Memory B cell (primary cell): ENCODE measurements at places on chromosomes 16 and 17.

DNA sequence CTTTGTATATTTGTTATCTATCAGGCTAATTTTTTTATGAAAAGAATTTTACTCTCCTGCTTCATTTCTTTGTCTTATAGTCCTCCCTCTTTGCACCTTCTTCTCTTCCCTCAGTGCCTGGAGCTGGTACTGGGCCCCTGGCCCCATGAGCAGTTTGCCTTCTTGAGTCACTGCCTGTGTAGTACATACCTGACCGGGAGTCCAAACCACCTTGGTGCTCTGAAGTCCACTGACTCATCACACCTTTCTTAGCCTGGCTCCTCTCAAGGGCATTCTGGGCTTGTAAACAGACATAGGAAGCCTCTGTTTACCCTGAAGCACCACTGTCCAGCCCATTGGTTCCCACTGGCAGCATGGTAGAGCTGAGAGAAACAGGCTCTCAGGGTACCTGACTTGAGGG is 11.0 kb upstream of the TACO1 start:
- peak overlapping the region; percentile 6 for H3K27ac ChIP-seq
- no peaks in the 10 kb centered on the region for H3K4me1 ChIP-seq
- H3K36me3 ChIP-seq: peaks cover 39% of the 10 kb centered on the region
- no peak for DNase-seq

DNA sequence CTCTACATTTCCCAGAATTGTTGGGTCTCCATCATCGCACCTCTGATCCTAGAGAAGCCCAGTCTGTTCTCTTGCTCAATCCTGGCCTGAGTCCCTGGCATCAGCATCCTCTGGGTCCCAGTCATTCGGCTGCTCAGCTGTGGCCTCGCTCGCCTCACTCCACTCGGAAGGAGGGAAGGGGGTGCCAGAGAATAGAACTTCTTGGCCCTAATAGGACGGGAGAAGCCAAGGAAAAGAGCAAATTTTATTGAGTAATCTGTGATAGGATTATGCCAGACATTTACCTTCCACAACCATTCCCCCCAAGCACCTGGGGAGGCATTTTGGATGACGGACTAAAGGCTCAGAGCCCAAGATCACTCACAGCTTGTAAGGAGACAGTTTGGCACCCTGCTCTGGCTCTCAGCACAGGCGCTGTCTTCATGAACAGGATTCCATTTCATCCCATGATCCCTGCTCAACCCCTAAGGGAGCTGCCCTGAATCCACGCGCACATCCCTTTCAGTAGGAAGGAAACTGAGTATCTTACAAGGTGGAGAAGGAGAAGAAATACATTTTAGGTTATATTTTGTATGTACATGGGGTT is 498 bp upstream of the CLEC10A start:
- H3K27me3 ChIP-seq: peaks cover 15% of the 10 kb centered on the region
- H3K27ac ChIP-seq: no peak overlapping the region
- no peak overlapping the region for H3K4me3 ChIP-seq
- peaks cover 12% of the 10 kb centered on the region for H3K4me1 ChIP-seq
- no peak for DNase-seq

DNA sequence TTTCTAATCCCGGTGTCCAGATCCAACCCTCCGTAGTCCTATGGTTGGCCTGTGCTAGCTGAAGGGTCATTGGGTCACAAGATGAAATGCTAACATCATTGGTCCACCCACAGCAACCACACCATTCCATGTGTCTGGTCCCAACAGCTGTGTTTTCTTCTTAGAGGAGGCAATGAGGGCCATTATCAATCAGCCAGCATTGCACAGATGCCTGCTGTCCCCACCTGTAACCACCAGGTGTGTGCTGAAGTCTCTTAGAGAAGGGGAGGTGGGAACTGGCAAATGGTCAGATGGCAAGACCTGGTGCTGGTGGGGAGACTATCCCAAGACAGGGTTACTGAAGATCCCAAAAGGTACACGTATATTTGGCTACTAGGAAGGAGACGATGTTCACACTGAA is 37.4 kb downstream of the HIC1 start:
- no peaks in the 10 kb centered on the region for H3K27me3 ChIP-seq
- H3K27ac ChIP-seq: no peak overlapping the region
- H3K4me3 ChIP-seq: no peak overlapping the region

DNA sequence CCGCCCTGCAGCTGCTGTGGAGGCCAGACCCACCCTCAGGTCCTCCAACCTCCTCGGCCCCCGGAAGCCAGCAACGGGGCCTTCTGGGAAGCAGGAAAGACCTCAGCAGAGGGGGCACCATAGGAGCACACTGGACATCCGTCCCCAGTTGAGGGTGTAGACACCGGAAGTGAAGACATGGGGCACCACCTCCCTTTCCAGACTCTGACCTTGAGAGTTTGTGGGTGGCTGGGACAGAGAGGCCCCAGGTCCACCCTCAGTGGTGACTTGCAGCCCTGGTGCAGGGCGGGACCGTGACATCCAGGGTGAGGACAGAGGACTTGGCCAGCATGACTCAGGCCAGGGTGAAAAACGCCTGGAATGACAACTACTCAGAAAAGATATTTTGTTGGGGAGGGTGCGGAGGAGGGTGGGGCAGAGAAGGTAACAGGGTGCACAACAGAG is 19.9 kb downstream of the CEP295NL start:
- no peak overlapping the region for H3K27ac ChIP-seq
- peaks cover 9% of the 10 kb centered on the region for H3K27me3 ChIP-seq

GRCh38 chr17:12979826-12980500 is 37.9 kb downstream of the ELAC2 start:
- no peak for DNase-seq
- H3K27me3 ChIP-seq: peaks cover 2% of the 10 kb centered on the region
- H3K27ac ChIP-seq: no peak overlapping the region
- H3K4me1 ChIP-seq: peaks cover 4% of the 10 kb centered on the region
- H3K4me3 ChIP-seq: no peak overlapping the region
- no peaks in the 10 kb centered on the region for H3K36me3 ChIP-seq

- peaks cover 10% of the 10 kb centered on the region for H3K4me1 ChIP-seq
- no peak overlapping the region for H3K27ac ChIP-seq
- no peak for DNase-seq
- H3K4me3 ChIP-seq: no peak overlapping the region
Measured at GRCh38 chr17:47999582-47999981, 28.7 kb downstream of the CDK5RAP3 start.

- DNase-seq: no peak
- H3K4me3 ChIP-seq: no peak overlapping the region
- H3K36me3 ChIP-seq: peaks cover 30% of the 10 kb centered on the region
- no peaks in the 10 kb centered on the region for H3K4me1 ChIP-seq
- no peaks in the 10 kb centered on the region for H3K27me3 ChIP-seq
Measured at GRCh38 chr17:78034429-78035091, 76.1 kb downstream of the TNRC6C start.

DNA sequence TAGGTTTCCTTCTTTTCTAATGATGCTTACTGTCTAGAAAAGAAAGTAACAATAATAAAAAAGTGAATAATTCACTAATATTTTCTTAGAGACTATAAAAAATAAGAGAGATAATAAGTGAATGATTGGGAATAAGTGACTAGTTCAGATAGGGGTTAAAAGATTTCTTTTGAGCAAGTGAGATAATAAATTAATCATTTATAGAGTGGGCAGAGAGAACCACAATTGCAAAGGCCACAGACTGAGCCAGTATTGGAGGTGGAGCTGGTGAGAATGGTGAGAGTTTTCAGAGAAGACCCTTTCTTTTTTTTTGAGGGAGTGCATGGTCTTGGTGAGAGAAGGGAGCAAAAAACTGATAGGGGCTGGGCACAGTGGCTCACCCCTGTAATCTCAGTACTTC is 159.1 kb upstream of the SALL1 start:
- H3K4me3 ChIP-seq: no peak overlapping the region
- no peaks in the 10 kb centered on the region for H3K36me3 ChIP-seq
- H3K27me3 ChIP-seq: no peaks in the 10 kb centered on the region
- no peak overlapping the region for H3K27ac ChIP-seq
- H3K4me1 ChIP-seq: no peaks in the 10 kb centered on the region

DNA sequence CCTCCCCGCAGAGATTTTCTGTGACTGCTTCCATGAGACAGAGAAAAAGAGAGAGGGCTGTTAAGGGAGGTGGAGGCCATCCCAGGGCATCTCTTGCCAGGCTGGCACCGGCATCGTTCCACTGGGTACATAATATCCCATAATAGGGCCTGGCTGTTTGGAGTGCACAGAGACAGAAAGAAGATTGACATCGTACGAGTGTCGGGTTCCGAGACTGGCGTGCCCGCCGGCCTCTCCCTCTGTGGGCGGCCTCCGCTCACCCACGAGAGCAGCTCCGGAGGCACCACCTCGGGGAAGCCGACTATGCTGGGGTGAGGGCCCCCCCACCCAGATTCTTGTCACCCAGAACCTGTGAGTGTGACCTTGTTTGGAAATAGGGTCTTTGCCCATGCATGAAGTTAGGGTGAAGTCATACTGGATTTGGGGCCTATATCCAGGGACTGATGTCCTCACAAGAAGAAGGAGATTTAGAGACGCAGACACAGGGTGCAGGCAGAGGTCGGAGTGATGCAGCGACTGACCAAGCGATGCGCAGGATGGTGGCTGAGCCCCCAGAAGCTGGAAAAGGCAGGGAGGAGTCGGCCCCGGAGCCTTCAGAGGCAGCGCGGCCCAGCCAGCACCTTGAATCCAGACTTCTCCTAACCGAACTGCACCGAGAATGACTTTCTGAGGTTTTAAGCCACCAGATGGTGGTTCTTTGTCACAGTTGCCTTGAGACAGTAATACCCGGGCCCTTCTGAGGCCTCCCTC is 101.8 kb upstream of the CIBAR2 start:
- no peak for DNase-seq
- H3K4me3 ChIP-seq: no peak overlapping the region
- H3K4me1 ChIP-seq: no peaks in the 10 kb centered on the region
- H3K27ac ChIP-seq: no peak overlapping the region
- peaks cover 9% of the 10 kb centered on the region for H3K27me3 ChIP-seq

- DNase-seq: no peak
- H3K27me3 ChIP-seq: no peaks in the 10 kb centered on the region
- H3K4me1 ChIP-seq: peaks cover 22% of the 10 kb centered on the region
- H3K36me3 ChIP-seq: peaks cover 34% of the 10 kb centered on the region
- peak overlapping the region; percentile 88 for H3K27ac ChIP-seq
Measured at GRCh38 chr16:4401510-4401909, 14.9 kb downstream of the CORO7 start.

DNA sequence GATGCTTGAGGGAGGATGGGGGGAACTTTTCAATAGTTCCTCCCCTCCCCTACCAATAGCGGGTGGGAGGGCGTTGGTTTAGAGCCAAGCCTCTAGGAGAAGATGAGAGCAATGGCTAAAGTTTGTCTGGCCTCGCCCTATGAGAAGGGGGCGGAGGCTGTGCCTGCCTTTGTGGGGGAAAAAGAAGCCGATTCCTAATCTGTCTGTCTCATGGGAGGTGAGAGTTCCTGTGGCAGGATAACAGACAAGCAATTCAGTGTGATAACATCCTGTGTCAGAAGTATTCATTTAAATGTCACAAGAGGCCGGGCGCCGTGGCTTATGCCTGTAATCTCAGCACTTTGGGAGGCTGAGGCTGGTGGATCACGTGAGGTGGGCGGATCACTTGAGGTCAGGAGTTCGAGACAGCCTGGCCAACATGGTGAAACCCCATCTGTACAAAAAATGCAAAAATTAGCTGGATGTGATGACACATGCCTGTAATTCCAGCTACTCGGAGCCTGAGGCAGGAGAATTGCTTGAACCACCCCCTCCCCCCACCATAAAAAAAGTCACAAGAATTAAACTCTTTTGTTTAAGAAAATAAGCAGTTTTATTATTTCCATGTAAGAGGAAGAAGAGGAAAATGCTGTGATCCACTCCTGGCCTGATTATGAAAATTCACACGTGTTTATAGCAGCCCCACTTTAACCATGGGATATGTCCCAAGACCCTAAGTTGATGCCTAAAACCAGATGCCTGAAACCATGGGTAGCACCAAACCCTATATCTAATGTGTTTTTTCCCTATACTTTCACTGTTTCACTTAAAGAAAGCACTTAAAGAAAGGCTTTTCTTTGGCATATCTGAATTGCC is 1.7 kb downstream of the SLFN5 start:
- H3K27ac ChIP-seq: peak overlapping the region; percentile 82
- H3K4me1 ChIP-seq: peaks cover 20% of the 10 kb centered on the region
- DNase-seq: peak; percentile 65
- H3K4me3 ChIP-seq: peak overlapping the region; percentile 88

DNA sequence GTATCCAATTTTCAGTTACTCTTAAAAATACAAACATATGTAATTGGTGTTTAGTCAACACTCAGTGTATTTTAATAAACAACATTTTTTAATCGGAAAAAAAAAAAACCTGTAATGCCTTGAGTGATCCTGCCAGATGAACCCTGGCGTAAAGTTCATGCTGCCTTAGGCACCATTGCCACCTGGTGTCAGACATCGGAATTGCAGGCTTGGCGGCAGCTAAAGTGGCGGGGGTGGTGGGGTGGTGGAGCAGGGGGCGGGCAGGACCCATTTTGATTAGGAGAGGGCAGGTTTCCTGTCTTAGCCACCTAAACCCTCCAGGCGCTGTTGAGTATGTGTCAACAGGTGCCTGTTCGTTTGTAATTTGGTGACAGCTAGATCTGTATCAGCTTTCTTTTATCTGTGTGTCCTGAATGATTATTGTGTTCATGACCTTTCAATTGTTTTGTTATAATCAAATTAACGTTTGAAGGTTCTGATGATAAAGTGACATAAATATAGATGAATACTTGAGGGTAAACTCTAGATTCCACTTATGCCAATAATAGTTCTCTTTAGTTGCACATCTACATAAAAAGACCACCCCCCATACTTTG is 588.7 kb downstream of the CDH13 start:
- H3K36me3 ChIP-seq: no peaks in the 10 kb centered on the region
- peaks cover 3% of the 10 kb centered on the region for H3K27me3 ChIP-seq
- H3K27ac ChIP-seq: no peak overlapping the region
- H3K4me1 ChIP-seq: peaks cover 3% of the 10 kb centered on the region
- no peak overlapping the region for H3K4me3 ChIP-seq

DNA sequence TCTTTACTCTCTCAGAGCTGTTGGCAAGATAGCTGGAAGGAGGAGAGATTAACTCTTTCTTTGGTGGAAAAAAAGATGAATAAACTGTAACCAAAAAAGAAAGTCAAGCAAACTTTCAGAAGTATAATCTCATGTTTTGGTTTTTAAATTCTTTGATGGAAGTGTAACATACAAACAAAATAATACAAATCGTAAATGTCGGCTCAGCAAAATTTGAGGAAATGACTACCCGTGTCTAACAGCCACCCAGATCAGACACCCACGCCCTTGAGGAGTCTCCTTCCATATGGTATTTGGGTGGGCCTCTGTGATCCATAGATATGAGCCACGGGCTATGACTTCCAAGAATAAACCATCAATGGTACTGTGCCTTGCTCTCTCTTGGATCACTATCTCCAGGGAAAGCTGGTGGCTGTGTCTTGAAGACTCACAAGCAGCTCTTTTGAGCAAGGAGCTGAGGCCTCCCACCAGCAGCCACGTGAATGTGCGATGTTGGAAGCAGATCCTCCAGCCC is 9.6 kb upstream of the CD300C start:
- H3K27ac ChIP-seq: no peak overlapping the region
- H3K36me3 ChIP-seq: peaks cover 6% of the 10 kb centered on the region
- H3K4me1 ChIP-seq: peaks cover 17% of the 10 kb centered on the region
- H3K4me3 ChIP-seq: no peak overlapping the region
